ENCODE measurements at places on chromosomes 5 and 9.

DNA sequence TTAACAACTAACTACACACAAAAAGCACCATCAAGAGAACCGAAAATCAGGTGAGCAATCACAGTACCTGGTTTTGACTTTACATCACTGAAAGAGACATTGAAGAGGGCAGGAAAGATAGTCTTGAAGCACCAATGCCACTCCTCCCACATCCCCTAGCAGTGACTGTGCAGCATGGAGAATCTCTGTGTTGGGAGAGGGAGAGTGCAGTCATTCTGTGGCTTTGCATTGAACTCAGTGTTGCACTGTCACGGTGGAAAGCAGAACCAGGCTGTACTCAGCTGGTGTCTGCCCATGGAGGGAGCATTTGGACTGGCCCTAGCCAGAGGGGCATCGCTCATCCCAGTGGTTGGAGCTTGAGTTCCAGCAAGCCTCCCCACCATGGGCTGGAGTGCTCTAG lies 40.4 kb downstream of the C5 start:
- DNase-seq, result no peak

- no peak for DNase-seq
Observed at GRCh38 chr9:123629531-123629930, 273.5 kb downstream of the CRB2 start.

GRCh38 chr9:12648925-12649324 lies 44.3 kb upstream of the TYRP1 start:
- DNase-seq, result no peak

GRCh38 chr9:100573655-100574260 lies 4.1 kb upstream of the CAVIN4 start:
- DNase-seq, result no peak

DNA sequence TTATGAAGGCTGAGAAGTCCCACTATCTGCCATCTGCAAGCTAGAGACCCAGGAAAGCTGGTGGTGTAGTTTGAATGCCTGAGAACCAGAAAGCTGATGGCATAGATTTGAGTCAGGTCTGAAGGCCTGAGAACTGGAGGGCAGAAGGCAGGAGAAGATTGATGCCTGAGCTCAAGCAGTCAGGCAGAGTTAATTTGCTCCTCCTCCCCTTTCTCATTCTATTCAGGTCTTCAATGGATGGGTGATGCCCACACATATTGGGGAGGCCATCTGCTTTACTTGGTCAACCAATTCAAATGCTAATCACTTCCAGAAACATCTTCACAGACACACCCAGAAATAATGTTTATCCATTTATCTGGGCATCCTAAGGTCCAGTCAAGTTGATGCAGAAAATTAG lies 87.6 kb upstream of the CPLX2 start:
- no peak for DNase-seq

- DNase-seq, result no peak
Observed at GRCh38 chr5:9284781-9285307, 261.0 kb downstream of the SEMA5A start.

DNA sequence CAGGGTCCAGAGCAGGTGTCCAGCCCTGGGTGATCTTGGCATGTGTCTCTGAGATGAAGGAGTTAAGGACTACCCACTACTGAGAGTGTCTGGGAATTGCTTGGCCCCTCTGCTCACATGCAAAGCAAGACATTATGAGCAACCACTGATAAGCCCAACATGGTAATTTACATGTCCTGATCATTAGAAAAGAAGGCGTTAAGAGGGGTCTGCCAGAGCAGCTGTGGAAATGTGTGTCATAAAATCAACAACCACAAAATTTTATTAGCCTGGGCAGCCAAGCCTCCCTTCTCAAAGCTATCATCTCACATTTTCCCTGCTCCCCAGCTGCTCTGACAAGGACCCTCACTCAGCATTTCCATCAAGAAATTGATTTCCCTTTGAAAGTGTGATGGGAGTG lies 351.0 kb downstream of the SPOCK1 start:
- peak; percentile 69 for DNase-seq

- no peak for DNase-seq
Observed at GRCh38 chr5:50923768-50924494, 257.5 kb downstream of the PARP8 start.

- DNase-seq, result no peak
Observed at GRCh38 chr5:138719811-138720210, 33.4 kb upstream of the CTNNA1 start.

DNA sequence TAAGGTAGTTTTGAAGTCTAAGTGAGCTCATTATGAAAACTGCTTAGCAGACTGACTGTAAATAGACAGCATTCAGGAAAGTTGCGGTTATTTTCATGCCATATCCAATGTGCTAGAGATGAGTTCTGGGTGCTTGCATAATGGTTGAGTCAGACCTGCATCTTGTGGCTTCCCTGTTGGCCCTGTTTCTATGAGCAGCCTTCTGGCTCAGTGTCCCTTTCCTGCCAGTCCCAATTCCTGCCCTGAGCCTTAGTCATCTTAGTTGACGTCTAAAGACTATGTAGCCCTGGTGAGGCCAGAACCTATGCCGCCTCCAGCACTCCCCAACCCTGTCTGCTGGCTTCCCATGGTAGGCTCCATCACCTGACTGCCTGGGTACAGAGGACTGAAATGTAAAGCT lies 76.3 kb upstream of the TNFSF8 start:
- no peak for DNase-seq

DNA sequence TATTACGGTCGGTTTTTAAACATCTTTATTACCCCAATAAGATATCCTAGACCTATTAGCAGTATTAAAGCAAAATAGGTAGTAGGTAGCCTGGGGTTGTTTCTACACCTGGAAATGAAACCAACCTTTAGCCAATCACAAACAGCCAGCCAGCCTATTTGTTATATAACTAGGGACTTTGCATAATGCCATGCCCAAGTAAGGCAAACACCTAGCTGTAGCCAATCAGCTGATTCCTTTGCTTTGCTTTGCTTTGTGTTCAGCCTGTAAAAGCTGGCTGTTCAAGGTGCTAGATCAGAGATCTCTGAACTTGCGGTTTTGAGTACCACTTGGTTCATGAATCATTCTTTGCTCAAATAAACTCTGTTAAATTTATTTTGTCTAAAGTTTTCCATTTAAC lies 46.5 kb upstream of the SETD9 start:
- no peak for DNase-seq

DNA sequence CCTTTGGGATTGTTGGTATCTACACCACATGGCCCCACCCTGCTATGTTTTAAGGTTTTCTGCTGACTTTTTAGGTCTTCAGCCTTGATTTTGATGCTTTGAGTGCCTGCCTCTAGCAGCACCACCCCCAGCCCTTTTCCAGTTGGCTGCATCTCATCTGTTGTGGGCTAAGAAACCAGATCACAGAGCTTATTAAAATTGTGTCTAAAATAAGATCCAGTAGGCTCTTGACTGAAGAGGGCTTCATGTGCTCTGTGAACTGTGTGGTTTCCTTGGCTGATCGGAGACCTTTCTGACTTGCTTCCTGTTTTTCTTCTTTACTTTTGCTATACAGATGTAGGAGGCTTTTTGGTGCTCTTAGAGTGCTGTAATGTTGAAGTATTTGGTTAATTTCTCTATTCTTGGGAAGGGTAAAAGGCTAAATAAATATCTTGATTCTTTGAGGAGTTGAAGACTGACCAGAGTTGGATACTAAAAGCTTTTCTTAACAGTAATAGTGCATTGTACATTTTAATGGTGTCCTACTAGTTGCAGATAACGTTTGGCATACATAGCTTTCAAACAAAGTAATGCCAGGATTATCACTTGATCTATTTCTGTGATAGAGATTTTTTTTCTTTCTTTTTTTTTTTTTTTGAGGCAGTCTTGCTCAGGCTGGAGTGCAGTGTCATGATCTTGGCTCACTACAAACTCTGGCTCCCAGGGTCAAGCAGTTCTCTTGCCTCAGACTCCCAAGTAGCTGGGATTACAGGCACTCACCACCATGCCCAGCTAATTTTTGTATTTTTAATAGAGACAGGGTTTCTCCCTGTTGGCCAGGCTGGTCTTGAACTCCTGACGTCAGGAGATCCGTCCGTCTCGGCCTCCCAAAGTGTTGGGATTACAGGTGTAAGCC lies 4.5 kb downstream of the UBE2D2 start:
- peak; percentile 95 for DNase-seq

GRCh38 chr9:23638011-23638410 lies 188.0 kb downstream of the ELAVL2 start:
- no peak for DNase-seq

DNA sequence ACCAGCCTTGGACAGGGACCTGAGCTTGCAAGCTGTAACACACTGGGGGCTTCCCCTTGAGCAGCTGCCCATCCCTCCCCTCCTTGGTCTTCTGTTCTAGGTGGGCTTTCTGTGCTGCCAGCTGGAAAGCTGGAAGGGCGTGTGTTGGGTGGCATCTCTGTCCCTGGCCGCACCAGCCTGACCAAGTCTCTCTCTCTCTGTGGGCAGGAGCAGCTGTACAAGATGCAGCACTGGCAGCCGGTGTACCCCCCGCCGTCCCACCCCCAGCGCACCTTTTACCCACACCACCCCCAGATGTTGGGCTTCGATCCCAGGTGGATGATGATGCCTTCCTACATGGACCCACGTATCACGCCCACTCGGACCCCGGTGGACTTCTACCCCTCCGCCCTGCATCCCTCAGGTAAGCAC lies 32.1 kb upstream of the POMT1 start:
- DNase-seq, result no peak

DNA sequence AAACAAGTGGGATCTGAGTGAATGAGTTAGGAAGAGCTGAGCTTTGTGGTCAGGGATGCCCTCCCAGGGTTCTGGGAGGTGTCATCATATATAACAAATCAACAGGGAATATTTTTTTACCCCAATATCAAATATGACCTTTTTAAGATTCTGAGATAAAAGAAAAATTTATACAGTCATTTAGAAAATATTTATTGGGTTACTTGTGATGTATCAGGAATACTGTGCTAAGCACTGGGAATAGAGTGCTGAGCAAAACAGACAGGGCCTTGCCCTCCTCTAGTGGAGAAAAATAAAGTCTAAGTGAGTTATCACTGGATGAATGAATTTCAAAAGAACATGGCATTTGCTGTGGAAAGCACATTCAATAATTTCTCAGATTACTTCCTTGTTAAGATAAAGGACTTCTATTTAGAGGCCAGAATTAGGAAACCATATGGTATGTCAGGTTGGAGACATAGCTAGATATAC lies 102.9 kb downstream of the BOD1 start:
- no peak for DNase-seq

DNA sequence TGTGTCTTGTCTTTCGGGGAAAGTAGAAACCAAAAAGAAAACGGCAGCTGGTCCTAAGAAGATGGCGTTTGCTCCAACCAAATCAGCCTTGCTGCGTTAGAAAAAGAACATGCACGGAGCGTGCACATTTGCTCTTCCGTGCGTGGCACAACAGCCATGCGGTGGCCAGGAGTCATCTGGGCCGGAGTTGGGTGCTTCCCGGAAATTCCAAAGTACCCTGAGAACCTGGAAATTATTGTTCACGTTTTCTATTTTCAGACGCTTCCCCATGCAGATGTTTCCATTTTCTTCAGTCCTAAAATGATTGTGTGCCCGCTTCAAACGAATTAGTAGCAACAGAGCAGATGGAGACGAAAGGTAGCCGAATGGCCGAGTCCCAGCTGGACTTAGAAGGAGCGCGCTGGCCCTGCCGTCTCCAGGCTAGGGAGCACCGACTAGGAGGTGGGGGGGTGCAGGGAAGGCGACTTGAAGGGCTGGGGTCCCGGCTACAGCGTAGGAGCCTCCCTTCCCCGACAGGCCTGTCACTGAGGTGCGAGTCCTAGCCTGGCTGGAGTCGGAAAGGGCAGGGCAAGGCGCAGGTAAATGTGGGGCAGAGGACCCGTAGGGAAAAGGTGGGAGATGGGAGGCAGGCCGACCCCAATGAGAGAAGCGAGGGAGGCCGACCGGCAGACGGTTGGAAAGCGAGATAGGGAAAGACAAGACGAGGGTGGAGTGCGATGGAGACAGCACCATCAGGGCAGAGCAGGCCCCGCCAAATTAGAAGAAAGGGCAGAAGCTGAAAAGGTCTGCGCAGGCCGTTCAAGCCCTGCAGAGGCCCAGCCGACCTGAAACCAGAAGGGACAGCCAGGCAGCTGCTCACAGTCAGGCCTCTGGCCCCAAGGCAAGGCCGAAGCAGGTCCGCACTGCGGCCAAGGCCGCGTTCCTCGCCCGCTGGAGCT lies 1.4 kb downstream of the BARX1 start:
- no peak for DNase-seq

GRCh38 chr9:116900543-116900942 lies 213.4 kb downstream of the TRIM32 start:
- no peak for DNase-seq

GRCh38 chr9:14500705-14501104 lies 186.8 kb upstream of the NFIB start:
- no peak for DNase-seq

Measured in Karpas-422 (cell line).